ENCODE measurements at places on chromosomes 6 and 20. TPM values are rescaled to one million over a fixed set of nuclear protein-coding genes. Genes with fewer than 3 reads are reported as not detected.

The SUMO4 gene
- total RNA-seq, result 3.6 TPM

GRCh38 chr6:41651246-41651961, 13.1 kb downstream of the MDFI start:
- peak; percentile 62 for DNase-seq

DNA sequence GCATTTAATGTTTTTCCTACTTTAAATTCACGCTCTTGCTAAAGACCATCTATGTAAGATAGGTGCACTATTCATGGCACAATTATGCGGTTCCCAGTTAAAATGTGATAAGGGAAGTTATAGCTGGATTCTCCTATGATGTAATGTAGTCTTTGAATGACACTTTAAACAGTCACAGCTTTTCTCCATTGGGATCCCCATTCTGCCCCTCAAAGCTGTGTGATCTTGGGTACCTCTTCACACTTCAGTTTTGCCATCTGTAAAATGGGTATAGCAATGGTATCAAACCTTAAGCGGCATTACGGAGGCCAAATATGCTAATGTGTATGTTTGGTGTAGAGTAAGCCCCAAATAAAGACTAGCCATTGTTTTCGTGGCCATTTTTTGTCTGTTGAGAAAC, 64.7 kb upstream of the ZNF217 start:
- DNase-seq, result no peak

The SPINT3 gene
- not detected for total RNA-seq

DNA sequence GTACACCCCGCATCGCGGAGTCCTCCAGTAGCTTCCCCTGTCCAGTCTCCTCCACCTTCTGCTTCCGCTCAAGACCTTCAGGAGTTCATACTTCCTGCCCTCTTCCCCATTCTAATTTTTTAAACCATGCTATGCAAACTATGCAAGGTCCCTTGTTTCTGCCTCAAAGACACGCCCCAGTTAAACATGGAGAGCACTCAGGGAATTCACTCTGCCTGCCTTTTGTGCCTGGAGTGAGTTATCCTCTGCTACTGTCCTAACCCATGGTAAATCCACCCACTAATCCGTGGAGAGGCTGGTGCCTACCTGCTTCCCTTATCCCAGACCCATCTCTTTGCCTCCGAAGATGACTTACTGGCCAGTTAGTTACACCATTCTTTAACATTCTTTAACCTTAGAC, 473.7 kb upstream of the JARID2 start:
- DNase-seq, result no peak

- DNase-seq, result peak; percentile 90
Observed at GRCh38 chr20:38927902-38928578, 1.8 kb downstream of the FAM83D start.

DNA sequence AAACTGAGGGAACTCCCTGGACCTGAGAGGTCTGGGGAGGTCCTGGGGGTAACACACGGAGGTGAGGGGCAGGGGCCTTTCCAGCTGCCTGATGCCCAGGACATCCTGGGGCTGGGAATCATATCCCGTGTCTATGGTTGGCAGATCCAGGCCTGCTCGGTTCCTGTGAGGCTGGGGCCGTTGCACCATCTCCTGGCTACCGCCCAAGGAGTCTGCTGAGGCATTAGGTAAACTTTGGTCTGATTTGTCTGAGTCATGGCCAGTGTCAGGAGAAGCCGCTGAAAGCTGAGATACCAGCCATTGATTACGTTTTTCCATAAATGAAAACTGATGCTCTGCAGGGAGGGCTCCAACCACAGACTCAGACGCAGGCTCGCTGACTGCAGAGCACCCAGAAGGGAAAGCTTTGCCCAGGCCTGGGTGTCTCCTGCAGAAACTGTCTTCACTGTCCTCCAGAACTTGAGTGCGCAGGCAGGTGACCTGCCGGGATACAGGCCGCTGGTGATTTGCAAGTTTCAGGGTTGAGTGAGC, 14.2 kb downstream of the TRAF3IP2 start:
- peak; percentile 96 for DNase-seq

DNA sequence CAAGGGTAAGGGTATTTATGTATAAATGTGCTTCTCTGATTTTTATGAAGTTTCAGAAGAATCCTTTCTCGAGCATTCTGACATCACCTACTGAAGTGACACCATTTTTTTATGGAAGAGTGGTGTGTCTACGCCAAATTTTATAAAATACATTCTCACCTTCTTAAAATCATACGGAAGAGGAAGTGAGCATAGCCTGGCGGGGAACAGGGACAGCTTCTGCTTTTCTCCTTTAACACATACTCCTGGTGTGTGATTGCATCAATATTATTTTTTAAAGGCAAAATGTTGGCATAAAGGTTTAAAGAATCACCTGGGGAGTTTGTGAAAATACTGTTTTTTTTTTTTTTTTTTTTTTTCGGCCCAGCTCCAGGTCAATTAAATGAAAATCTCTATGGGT, 733.6 kb upstream of the MAN1A1 start:
- no peak for DNase-seq

GRCh38 chr6:5078121-5078669, 6.9 kb upstream of the PPP1R3G start:
- DNase-seq, result peak; percentile 81

DNA sequence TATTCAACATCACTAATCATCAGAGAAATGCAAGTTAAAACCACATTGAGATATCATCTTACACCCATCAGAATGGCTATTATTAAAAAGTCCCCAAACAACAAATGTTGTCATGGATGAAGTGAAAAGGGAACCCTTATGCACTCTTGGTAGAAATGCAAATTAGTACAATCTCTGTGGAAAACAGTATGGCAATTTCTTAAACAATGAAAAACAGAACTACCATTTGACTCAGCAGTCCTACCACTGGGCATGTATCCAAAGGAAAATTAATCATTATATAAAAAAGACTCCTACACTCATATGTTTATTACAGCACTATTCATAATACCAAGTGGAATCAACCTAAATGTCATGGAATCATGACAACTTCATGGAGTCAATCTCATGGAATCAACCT, 611.3 kb upstream of the GJE1 start:
- DNase-seq, result no peak

DNA sequence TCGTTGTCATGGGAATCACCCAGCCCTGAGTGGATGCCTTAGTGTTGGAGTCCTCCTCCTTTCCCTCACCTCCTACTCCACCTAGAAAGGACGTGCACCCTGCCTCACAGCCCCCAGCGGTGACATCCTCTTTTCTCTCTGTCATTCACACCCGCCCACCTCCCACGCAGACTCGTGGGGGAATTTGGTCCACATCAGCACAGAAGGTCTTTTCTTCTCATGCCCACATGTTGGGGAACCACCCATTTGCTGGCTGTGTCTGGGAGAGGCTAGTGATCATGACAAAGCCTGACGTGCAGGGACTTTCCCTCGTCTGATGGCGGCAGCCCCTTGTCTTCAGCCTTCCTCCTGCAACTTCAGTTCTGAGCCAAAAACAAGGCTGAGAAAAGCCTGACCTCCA, 96.0 kb upstream of the CNKSR3 start:
- DNase-seq, result no peak

GRCh38 chr6:35691027-35691824, 2.5 kb upstream of the FKBP5 start:
- peak; percentile 79 for DNase-seq

GRCh38 chr6:114281496-114281895, 61.3 kb downstream of the HS3ST5 start:
- no peak for DNase-seq

The CFAP61 gene
- total RNA-seq, result not detected

- DNase-seq, result peak; percentile 83
Observed at GRCh38 chr6:162964488-162965140, 236.8 kb downstream of the PACRG start.

The JPH2 gene
- total RNA-seq, result 2.2 TPM

GRCh38 chr20:15703171-15703911, 869.9 kb downstream of the KIF16B start:
- DNase-seq, result peak; percentile 92

The SLX4IP gene
- 4.0 TPM for total RNA-seq

GRCh38 chr20:8608470-8608869, 460.4 kb upstream of the PLCB4 start:
- DNase-seq, result no peak

The ATRN gene
- total RNA-seq, result 43.3 TPM

DNA sequence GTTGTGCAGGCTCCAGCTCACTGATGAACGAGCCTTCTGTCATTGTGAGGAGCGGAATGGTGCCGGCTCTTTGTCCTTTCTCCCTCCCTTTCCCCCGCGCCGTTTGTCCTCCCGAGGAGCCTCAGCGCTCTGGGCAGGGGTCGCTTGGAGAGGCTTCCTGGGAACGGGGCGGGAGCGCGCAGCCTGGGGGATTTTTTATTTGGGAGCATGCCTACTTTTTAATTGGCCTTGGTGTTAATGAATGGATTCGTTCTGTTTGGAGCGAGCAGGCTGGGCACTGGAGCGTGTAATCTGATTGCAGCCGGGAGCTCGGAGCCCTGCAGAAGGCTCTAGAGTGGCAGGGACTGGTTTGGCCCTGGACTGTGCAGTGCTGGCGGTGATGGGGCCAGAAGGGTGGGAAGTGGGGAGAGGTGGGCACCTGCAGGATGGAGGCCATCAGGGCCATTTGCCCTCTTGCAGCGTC, 118.8 kb downstream of the CDH4 start:
- DNase-seq, result peak; percentile 23

Measured in osteoblast (primary cell).